ENCODE measurements at places on chromosomes 13 and 19.
A peak's percentile ranks its signal among the peaks of the same experiment; 100 is the strongest.

DNA sequence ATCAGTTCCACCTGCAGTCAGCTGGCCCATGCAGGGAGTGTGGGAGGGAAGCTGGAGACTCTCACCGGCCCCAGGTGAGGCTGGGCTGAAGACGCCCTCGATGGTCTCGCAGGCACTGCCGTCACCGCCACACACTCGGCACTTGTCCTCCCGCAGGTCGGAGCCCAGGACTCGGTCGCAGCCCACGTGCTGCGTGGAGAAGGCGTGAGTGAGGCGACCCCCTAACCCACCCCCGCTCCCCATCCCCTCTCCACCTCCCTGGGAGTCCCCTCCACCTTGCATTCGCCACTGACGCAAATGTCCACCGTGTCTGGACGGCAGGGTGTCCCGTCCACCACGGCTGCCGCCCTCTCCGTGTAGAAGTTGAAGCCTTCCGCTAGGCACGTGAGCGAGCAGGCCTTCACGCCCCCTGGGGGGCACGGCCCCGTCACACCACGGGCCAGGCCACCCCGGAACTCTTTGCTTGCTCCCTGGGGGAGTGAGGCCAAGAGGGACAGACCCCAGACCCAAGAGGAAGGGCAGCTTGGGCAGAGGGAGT, 12.0 kb upstream of the MYO1F start:
- DNase-seq = no peak

DNA sequence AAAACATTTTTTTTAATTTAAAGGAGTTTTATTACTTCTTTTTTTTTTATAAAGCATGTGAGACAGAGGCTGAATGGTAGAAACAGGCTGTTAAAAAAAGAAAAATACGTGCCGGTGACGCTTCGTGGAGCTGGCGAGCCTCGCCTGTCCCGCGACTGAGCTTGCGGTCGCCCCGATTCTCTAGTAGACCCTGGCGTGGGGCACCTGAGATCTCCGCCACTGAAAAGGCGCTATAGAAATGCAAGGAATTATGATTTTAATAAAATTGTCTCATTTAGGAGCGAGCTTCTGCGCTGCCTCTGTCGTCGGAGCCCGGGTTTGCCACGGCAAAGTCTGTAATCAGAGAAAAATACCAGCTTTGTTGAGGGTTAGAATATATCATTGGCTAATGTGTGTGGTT, 18.4 kb downstream of the NFIX start:
- DNase-seq = no peak

DNA sequence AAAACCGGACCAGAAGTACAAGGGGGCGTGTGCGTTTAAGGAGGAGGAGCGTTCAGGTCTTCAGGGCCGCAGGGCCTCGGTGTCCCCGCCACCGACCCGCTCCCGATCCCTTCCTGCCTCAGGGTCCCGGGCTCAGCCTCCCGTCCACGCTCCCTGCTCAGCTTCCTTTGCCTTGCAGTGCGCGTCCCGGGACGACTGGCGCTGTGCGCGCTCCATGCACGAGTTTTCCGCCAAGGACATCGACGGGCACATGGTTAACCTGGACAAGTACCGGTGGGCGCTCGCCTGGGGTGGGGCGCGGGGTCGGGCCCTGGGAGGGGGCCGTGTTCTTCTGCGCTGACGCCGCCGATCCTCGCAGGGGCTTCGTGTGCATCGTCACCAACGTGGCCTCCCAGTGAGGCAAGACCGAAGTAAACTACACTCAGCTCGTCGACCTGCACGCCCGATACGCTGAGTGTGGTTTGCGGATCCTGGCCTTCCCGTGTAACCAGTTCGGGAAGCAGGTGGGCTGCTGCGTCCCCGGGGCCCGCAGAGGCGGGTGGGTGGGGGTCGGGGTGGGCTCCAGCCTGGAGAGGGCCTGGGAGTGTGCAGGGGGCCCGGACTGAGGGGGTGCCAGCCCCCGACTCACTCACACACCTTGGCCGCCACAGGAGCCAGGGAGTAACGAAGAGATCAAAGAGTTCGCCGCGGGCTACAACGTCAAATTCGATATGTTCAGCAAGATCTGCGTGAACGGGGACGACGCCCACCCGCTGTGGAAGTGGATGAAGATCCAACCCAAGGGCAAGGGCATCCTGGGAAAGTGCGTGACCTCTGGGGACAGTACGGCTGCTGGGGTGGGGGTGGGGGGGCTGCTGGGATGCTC, 1.4 kb downstream of the GPX4 start:
- peak; percentile 38 for DNase-seq

DNA sequence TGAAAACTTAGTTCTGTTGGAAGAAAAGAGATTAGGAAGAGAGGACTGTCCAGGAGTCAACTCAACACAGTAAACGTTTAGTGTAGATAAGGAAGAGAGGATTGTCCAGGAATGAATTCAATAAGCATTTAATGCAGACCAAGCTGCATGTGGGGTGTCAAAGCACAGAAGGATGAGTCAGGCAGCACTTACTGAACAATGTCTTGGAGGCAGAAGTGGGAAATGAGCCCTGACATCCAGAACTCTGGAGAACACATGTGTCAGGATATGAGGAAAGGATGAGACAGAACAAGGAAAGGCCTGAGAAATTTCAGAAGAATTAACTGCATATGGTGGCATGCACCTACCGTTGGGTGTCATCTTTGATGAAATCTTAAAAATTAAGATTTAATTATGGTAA, 429.2 kb upstream of the HTR2A start:
- peak; percentile 38 for DNase-seq

DNA sequence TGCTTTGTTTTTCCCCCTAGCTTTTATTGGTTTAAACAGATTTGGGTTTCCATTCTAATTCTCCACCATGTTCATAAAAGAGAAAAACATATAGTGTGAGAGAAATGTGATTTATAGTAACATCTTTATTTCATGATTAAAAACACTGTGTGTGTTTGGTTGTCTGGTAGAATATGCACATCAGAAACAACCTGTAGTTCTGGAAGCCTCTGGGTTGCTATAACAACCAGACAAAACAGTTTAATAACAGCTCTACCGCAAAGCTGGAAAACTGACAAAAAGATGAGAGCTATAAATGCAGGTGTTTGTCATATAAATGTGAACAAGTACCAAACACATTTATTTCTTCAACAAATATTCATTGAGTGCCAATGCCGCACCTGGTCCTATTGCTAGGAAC, 9.8 kb downstream of the KBTBD6 start:
- DNase-seq = no peak

GRCh38 chr19:2627319-2627829, 75.1 kb downstream of the GNG7 start:
- peak; percentile 96 for DNase-seq

- DNase-seq = no peak
Observed at GRCh38 chr13:95743192-95743591, 66.3 kb downstream of the DNAJC3 start.

DNA sequence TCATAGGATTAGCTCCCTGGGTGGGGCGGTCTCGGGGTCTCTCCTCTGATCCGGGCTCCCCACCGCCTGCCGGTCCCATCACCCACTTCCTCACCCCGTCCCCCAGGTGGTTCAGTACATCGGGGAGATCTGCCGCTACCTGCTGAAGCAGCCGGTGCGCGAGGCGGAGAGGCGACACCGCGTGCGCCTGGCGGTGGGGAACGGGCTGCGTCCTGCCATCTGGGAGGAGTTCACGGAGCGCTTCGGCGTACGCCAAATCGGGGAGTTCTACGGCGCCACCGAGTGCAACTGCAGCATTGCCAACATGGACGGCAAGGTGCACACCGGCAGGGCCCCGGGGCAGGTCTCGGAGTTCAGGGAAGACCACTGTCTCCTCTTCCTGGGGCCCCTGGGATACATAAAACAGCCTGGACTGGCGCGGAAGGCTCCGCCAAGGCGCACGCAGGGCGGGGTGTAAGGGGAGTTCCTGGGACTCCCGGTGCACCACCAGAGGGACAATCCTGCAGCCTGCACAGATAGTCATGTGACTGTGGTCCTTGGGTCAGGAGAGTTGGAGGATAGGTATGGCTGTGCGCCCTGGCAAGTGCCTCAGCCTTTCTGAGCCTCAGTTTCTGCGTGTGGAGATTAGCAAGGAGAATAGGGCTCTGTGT, 14.2 kb upstream of the PGLS start:
- no peak for DNase-seq

- DNase-seq = no peak
Observed at GRCh38 chr19:18637673-18638630, 1.1 kb downstream of the KLHL26 start.

- DNase-seq = no peak
Observed at GRCh38 chr13:110155072-110155471, 151.9 kb downstream of the COL4A1 start.

GRCh38 chr13:33096886-33097605, 80.8 kb downstream of the KL start:
- no peak for DNase-seq

DNA sequence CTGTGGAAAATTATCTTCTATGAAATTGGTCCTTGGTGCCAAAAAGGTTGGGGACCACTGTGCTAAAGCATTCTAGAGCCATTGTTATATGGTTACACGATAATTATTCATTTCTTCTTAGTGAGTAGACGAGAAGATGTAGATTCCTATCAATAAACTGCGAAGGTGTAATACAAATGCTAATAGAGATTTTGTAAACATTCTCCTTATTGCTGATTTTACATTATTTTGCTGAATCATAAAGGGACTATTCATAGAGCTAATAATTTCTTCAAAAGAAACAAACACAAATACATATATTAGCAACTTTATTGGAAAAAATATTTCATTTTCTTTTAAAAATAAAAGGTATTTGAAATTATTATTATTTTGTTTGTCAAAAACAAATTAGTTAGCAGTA, 823.0 kb upstream of the GPC6 start:
- no peak for DNase-seq

GRCh38 chr19:13099073-13099999, 3.3 kb downstream of the LYL1 start:
- DNase-seq = peak; percentile 78

- DNase-seq = no peak
Observed at GRCh38 chr13:100818711-100819110, 144.1 kb upstream of the TMTC4 start.

DNA sequence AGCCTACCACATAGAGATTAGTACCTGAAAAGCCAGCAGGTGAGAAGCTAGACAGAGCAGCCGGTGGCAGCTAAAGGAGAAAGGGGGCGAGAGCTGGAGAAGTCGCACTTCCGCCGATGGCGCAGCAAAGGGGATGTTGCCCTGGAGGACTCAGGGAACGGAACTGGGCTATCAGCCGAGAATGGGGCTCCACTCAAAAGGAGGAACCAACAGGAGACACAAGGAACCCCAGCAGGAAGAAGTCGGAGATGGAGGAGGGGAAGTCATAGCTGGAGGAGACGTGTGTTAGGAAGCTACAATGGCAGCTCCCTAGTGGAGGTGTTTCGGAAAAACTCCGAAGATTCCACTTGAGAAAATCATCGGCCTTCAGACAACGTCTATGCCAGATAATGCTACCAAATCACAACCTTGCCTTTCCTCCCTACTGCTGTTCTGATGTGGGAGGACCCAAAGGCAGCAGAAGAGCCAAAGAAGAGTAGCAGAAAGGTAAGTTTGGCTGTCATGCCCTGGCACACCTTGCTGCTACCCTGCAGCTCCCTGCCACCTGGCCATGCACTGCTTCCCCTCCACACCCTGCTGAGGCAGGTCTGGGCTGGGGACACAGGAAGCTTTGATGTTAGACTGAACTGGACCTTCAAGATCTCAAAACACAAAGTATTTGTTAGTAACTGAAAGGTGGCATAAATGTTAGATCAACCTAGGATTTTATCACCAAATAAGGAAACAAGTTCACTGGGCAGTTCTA, 127.9 kb downstream of the DLEU7 start:
- no peak for DNase-seq

DNA sequence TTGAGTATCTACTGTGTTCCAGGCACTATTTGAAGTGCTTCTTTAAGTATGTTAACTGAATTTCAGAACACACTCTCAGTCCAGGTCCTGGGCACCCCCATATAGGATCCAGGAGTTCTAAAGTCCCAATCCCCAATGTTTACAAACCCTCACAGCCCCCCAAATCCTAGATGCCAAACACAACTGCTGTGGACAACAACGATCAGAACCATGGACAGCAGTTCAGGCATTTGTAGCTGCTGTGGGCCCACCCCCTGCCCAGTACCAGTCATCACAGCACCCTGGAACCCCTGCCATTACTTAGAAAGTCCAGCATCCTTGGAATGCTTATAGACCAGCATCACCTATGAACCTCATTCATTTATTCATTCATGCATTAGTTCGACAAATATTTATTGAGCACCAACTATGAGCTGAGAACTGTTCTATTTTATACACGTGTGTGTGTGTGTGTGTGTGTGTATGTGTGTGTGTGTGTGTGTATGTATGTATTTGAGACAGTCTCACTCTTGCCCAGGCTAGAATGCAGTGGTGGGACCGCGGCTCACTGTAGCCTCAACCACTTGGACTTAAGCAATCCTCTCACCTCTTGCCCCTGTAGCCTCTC, 19.3 kb upstream of the SDHAF1 start:
- peak; percentile 66 for DNase-seq

DNA sequence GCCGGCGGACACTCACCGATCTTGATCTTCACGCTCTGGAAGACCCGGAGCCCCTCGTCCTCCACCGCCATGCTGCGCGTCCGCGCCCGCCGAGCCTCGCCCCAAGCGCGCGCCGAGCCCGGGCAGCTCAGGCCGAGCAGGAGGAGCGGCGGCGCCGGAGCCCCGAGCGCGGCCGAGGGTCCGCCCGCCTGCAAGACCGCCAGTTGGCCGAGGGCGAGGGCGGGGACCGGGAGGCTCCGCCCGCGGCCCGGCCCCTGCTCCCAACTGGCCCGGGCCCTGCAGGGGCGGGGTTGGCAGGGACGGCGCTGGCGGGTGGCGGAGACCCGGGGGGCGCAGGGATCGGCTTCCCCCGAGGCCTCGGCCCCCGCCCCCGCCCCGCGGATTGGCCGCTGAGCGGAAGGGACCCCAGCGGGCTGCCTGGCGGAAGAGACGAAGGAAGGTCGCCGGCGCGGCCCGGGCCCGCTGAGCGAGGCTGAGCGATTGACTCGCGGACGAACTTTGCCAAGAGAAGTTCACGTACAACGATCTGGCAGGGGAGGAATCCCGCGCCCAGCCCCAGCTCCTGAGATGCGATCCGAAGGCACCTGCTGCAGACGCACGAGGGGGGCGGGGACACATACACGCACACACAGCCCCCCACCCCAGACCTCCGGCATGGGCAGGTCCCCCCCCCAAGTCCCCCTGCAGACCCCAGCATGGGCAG, at the start of gene RASA3:
TSS of gene RASA3 (minus strand) at position 205 of the 703 bp plus-strand sequence. CDS start at position 71, 134 bp downstream.
- DNase-seq = peak; percentile 97

DNA sequence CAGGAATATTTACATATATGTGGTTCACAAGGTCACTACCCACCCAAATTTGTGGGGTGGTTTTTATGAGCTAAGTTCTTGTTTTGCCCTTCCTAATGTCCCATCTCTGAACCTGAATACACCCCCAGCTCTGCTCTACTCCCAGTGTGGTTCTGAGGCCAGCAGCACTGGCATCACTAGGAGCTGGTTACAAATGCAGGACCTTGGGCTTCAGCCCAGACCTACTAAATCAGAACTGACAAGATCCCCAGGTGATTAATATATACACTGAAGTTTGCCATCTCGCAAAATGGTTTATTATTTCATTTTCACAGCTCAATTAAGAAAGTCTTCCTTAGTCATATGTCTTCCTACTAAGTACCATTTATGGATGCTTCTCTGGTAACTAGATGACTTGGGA, 67.9 kb downstream of the FOXO1 start:
- DNase-seq = no peak
